ENCODE measurements at places on chromosomes 1 and 21. TPM values are rescaled to one million over a fixed set of nuclear protein-coding genes. Genes with fewer than 3 reads are reported as not detected.

GRCh38 chr21:38807986-38808385, 2.3 kb downstream of the ETS2 start:
- no peak for DNase-seq

The CBR3 gene
- total RNA-seq = 2.1 TPM

DNA sequence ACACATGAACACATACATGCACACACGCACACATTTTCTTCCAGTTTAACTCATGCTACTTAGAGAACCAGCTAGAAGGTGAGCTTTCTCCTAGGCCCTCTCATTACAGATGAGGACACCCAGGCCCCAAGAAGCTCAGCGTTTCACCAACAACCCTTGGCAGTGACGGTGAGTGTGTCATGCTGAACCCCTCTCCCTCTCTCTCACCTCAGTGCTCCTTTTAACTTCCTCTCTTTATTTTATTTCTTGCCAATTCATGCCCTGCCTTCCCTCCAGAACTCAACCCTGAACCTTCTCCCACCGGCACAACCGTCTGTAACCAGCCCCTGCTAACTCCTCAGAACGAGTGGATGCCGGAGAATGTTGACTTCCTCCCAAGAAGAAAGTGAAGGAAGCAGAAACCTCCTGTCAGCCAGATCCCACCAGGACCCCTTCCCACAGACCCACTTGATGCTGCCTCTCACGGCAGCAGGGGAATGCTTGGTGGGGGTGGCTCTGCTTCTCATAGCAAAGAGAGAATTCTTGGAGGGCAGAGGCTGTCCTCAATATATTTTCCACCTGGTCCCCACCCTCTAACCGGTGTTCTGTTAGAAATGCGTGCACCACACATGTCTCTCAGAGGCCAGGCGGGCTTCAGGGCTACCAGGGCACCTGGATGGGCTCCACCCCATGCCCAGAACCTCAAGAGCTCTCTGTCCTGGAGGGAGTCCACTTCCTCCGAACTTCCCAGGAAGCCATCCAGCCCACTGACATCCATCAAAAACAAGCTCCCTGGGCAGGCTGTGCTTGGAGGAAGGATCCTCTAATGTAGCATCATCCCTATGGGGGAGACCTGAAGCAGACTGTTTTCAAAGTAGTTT, 134.0 kb downstream of the TOMM20 start:
- DNase-seq = no peak

- DNase-seq = no peak
These were observed 10.5 kb downstream of the IGSF21 start for GRCh38 chr1:18118078-18118477.

- DNase-seq = no peak
These were observed 36.8 kb upstream of the MACF1 start for GRCh38 chr1:39167632-39168209.

The IVL gene
- total RNA-seq = not detected

The GNAT2 gene
- 0.92 TPM for total RNA-seq

The DISP3 gene
- 0.32 TPM for total RNA-seq

GRCh38 chr1:20343149-20343937, 52.7 kb downstream of the VWA5B1 start:
- peak; percentile 74 for DNase-seq

DNA sequence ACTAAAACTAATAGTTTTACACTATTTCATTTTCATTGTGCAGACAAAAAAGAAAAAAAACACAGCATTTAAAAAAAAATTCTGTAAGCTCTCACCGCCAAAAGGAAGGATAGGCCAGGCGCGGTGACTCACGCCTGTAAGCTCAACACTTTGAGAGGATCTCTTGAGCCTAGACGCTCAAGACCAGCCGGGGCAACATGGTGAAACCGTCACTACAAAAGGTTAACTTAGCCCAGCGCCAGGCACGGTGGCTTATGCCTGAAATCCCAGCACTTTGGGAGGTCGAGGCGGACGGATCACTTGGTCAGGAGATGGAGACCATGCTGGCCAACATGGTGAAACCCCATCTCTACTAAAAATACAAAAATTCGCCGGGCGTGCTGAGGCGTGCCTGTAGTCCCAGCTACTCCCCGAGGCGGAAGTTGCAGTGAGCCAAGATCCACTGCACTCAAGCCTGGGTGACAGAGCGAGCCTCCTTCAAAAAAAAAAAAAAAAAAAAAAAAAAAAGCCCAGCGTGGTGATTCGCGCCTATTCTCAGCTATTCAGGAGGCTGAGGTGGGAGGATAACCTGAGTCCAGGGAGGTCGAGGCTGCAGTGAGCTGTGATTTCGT, 14.3 kb upstream of the SPEN start:
- peak; percentile 86 for DNase-seq

DNA sequence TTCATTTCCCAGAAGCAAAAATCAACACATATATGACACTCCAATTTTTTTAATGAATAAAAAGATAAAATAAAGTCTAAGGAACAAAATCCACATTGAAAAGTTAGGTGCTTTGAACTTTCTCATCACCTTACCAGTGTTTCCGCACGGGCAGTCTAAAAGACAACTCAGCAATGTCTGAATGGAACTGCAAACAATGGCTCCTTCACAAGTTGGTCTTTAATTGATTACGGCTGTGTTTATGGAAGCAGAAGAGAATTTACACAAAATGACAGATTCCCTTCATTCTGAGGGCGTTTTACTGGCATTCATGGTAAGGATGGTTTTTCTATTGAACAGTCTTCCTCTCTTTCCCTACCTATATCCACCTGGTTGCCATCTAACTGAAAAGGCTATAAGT, 65.0 kb upstream of the RNPC3 start:
- DNase-seq = no peak

The SPAG17 gene
- not detected for total RNA-seq

- no peak for DNase-seq
These were observed 234.2 kb upstream of the FGGY start for GRCh38 chr1:59062743-59063142.

All from spleen (tissue), 13 donors.